ENCODE measurements at places on chromosomes 1 and 21.

DNA sequence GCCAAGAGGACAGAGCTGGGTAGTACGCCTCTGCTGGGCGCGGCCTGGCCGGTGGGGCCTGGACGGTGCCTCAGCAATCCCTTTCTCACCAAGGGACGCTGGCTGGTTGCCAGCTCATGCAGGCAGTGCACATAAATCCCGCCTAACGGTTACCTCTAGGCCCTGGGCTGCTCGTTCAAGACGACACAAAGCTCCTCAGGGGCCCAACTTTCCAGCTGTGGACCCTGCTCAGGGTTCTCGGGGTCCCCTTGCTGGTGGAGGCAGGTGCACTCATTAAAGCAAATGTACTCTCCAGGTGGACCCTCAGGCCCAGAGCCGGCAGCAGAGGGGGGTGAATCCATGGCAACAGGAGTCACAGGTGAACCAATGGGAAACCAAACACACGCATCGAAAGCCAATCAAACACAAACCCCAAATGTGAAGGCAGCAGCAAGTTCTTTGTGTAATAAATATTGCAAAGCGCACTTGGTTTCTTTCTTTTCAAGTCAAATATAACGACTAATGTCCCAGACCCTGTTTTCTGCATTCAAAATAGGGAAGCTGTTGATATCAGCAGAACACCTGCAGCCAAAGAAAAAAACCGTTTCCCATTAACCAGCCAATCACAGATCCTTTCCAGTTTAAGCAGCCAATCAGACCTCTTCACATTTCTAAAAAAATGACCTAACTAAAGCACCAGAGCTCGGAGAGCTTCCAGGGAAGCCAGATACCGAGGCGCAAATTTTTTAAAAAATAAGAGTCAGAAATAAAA, 26.1 kb upstream of the CLSTN1 start:
- DNase-seq = no peak

GRCh38 chr1:182141040-182141439, 79.5 kb upstream of the ZNF648 start:
- DNase-seq = no peak

GRCh38 chr1:25473653-25474225, 43.0 kb downstream of the MACO1 start:
- DNase-seq = no peak

GRCh38 chr1:31961536-31961935, 23.4 kb upstream of the PTP4A2 start:
- DNase-seq = no peak

DNA sequence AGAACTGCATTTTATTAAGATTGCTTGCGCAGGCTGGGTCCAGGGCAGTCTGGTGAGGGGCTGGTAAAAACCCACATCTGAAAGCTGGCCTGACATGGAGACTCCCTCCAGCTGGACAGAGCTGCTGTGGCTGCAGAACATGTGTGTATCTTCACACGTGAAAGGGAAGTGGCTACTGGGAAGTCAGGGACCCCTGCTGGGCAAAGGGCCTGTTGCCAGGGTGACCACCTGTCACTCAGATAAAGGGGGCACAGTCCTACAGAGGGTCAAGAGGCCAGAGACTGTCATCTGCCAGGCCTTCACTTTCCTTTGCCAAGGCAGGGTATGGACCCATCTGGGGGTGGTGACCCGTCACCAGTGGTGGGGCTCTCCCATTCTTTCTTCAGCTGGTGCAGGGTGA, 17.5 kb downstream of the NKAIN1 start:
- no peak for DNase-seq

GRCh38 chr1:30277911-30278310, 445.5 kb downstream of the MATN1 start:
- no peak for DNase-seq

Data from NCI-H2029 (cell line).